Activated CD8-positive, alpha-beta memory T cell treated with anti-CD3 and anti-CD28 coated beads, Interleukin-2, amount 50 U/mL, for 4 hours (primary cell): ENCODE measurements at places on chromosomes 2 and 18.

DNA sequence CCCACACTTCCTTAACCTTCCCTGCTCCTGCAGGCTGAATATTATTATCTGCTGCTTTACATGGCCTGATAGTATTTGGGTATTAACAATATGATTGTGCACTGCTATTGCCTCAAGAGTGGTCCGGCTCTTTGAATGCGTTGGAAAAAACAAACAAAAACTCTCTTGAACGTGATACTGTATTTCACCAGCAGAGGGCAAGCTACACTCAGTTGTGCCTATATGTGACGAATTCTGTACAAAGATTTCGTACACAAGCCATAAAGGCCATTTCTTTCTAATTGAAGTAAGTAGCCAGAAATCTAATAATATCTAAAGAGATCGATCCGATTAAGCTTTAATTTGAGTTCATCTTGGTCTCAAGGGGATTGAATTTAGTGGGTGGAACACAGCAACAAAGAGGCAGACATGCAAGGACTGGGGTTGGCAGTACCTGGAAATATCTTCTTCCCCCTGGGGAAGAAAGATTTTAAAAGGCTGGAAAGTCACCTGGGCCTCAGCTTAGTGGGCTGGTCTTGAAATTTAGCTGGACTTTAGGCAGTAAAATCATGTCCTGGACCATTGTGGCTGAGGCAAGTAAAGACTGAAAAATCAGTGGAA is 49.3 kb upstream of the RAB6D start:
- DNase-seq: no peak

DNA sequence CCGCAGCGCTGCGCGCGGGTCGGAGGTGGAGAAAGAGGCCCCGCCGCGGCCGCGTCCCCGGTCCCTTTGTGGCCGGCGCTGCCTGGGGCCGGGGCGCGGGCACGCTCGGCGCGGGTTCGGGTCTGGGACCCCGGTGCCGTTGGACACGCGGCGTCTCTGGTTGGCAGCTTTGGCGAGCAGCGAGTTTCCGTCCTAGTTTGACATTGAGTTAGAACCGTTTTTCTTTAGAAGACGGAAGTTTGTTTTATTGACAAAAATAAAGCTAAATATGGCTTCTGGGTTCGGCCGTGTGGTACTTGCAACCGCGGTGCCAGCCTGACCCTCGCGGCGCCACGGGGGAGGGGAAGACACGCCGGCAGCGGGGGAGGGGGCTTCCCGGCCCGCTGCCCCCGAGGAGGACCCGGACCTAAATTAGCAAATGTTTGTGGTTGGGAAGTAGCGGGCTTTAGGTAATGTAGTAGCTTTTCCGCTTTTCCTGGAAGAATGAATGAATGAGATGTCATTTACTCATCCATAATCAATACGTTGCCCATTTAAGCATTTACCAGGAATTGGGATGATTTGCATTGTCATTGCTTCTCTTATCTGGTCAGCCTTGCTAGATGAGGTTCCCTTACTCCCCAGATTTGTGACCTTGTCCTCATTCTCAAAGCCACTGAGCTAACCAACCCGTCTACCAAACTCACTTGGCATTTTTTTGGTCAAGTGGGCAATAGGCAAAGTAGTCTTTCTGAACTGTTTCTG is 530 bp downstream of the GALNT1 start:
- peak; percentile 27 for DNase-seq

GRCh38 chr18:62338446-62339105 is 13.5 kb downstream of the TNFRSF11A start:
- DNase-seq: no peak

- DNase-seq: no peak
Observed at GRCh38 chr2:635687-636621, 41.3 kb downstream of the TMEM18 start.

GRCh38 chr2:86627550-86627949 is 3.9 kb upstream of the RNF103 start:
- DNase-seq: no peak

DNA sequence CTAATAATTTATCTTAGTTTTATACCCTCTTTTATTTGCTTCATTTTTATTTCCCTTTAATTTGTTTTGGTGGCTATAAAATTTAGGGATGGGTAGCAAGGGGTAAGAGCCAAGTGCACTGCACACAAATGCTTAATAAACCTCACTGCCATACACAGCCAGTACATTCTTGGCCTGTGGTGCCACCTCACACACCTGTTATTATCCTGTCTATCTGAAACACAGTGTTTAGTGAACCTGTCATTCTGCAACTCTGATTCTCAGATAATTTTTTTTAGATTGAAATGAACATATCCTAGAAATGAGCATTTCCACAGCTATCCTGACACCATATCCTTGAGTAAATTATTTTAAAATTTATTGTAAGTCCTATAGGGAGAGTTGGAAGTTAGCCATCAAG is 807.5 kb downstream of the DCC start:
- no peak for DNase-seq

DNA sequence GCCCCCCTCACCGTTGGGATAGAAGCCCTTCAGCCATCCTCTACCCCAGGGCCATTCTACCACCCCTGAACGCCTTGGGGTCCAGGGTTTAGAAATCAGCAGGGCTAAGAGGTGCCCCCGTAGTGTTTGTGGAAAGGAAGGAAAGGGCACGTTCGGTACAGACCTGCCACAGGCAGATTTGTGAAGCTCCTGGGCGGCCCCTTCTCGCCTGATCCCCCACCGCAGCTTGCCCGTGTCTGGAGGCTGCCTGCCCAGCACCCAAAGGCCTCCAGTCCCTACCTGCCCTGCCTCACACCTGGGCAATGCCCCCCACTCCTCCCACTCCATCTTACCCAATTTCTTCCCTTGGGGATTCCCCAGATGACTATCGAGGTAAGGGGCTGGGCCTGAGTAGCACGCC is 21.2 kb downstream of the ATP6V1C2 start:
- no peak for DNase-seq

GRCh38 chr2:171889333-171889732 is 4.7 kb downstream of the SLC25A12 start:
- DNase-seq: no peak

- no peak for DNase-seq
Observed at GRCh38 chr2:37489536-37489935, 145.1 kb downstream of the QPCT start.

DNA sequence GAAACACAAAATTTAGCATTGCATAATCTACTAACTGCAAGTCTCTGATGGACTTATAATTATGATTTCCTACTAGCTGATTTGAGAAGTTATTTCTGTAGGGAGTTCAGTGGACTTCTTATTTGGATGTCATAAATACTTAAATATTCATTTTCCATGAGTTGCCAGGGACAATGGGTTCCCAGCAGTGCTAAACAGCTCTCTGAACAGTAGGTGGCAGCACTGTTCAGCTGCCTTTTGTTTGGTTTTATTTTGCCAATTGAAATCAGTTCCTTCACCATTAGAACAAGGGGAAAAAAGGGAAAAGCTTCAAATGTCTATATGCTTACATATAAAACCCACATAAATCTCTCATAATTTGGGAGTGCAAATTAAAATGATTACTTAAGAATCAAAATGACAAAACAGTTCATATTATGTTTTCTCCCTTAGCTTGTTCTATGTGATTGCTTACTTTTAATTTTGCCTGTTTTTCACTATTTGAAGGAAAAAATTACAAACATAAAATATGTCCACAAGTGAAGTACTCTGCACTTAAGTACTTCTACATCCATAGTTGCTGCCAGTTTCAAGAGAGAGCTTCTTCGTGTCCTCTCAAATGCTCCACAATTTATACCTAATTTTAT is 898.9 kb downstream of the CPS1 start:
- no peak for DNase-seq

DNA sequence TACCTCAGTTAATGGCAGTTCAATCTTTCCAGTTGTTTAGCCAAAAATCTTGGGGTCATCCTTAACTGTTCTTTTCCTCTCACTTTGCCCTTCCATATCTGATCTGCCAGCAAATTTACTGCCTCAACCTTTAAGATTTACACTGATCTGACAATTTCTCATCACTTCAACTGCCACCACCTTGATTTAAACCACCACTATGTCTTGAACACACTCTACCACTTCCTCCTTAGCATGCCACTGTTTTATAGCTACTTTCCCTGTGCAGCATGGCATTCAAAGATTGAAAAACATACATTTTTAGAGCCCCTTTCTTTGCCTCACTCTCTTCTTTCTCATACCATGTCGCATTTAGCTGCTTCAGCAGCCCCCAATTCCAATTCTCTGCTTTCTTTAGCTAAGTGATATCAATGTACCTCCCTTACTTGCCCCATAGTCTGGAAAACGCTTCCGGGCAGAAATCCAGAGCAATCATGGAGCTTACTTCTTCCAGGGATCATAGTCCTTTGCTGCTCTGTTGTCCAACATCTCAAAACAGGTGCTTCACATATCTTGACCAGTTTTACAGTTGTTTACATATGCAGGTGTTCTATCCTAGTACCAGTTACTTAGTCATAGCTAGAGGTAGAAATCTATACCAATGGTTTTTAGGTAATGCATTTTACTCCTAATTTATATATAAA is 10.9 kb downstream of the PGAP1 start:
- no peak for DNase-seq

- no peak for DNase-seq
Observed at GRCh38 chr18:28411806-28412205, 234.9 kb upstream of the CDH2 start.

- no peak for DNase-seq
Observed at GRCh38 chr2:141899740-141900139, 231.1 kb downstream of the LRP1B start.

- no peak for DNase-seq
Observed at GRCh38 chr2:6423157-6423556, 442.6 kb downstream of the CMPK2 start.

GRCh38 chr18:70258243-70258642 is 30.6 kb upstream of the SOCS6 start:
- DNase-seq: no peak

- DNase-seq: no peak
Observed at GRCh38 chr2:20542746-20543468, 96.0 kb downstream of the RHOB start.

GRCh38 chr2:200353120-200353519 is 46.6 kb downstream of the SPATS2L start:
- DNase-seq: no peak

GRCh38 chr2:170950221-170950761 is 21.2 kb downstream of the GORASP2 start:
- DNase-seq: no peak

- DNase-seq: no peak
Observed at GRCh38 chr2:224775647-224776046, 59.5 kb upstream of the CCDC195 start.

GRCh38 chr18:9082711-9083510 is 19.6 kb upstream of the NDUFV2 start:
- DNase-seq: peak; percentile 27

GRCh38 chr2:28544922-28545589 is 49.2 kb downstream of the PLB1 start:
- no peak for DNase-seq

GRCh38 chr2:109457366-109457765 is 156.4 kb downstream of the SEPTIN10 start:
- DNase-seq: no peak

DNA sequence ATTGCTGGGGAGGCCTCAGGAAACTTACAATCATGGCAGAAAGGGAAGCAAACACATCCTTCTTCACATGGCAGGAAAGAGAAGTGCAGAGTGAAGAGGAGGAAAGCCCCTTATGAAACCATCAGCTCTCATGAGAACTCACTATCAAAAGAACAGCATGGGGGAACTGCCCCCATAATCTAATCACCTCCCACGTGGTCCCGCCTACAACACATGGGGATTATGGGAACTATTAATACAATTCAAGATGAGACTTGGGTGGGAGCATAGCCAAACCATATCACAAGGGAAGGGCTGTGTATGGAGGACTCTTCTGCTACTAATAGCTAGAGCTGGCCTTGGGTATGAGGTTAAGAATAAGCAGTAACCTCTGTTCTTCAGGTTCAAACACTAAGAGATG is 8.8 kb upstream of the SETBP1 start:
- no peak for DNase-seq

DNA sequence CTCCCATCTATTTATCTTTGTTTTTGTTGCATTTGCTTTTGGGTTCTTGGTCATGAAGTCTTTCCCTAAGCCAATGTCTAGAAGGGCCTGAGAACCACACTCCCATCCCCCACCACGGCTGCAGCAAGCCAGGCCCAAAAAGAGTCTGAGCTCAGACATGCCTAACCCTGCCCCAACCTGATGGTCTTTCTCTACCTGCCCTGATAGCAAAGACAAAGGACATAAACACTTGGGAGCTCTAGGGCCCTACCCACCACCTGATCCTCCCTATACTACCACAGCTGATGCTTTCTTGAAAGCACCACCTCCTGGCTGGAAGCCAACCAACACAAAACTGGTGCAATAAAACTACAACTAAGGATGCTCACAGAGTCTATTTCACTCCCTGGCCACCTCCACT is 233.4 kb downstream of the WDR7 start:
- no peak for DNase-seq

GRCh38 chr18:5237083-5237722 is 40.1 kb upstream of the AKAIN1 start:
- DNase-seq: no peak

- DNase-seq: no peak
Observed at GRCh38 chr2:63788071-63788470, 53.6 kb upstream of the UGP2 start.

DNA sequence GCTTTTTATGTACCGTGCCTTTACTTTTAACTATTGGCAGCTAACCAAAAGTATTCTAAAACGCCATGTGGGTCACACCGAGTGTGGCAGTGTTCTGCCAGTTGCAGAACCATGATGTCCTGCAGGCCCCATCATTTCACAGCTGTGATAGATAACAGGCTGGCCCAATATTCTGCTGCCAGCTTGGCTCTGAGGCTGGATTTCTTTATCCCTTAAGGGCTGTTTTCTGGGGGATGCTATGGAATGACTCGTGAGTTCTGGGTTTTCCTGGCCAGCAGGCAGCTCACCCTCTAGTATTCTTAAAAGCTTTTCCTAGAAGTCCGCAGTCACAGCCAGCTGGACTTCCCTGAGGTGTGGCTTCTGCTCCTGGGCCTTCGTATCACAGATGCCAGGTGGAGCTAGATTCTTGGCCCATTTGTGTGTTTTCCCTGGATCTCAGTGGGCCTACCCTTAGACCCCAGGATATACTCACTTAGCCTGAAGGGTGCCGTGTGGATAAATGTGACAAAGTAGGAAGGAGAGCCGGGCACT is 41.0 kb downstream of the FHOD3 start:
- no peak for DNase-seq

DNA sequence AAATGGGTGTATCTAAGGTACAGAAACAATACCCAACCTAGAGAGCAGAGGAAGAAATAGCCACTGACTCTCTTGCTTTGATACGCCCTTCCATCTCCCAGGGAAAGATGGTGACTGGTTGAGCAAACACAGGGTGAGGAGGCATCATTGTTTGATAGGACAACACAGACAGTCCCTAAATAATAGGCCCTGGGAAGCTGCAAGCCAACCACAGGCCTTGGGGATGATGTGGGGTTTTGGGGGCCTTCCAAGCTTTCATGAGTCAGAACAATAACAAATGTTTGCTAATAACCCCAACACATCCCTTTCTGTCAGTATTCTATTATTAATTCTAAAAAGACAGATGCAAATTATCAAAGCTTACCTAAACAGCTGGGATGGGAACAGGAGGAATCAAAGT is 9.8 kb downstream of the LGALSL start:
- no peak for DNase-seq
